SIG-M5 (cell line): ENCODE measurements at places on chromosomes 1 and 21.

DNA sequence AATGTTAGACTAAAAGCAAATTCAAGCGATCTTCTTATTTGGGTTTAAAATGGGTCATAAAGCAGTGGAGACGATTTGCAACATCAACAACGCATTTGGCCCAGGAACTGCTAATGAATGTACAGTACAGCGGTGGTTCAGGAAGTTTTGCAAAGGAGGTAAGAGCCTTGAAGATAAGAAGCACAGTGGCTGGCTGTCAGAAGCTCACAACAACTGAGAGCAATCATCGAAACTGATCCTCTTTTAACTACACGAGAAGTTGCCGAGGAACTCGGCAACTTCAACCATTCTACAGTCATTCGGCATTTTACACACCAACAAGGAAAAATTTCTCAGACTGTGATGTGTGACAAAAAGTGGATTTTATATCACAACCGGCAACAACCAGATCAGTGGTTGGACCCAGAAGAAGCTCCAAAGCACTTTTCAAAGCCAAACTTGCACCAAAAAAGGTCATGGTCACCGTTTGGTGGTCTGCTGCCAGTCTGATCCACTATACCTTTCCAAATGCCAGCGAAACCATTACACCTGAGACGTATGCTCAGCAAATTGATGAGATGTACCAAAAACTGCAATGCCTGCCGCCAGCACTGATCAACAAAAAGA, 47.9 kb downstream of the ASH1L start:
- DNase-seq, result no peak

GRCh38 chr1:230157420-230158390, 90.7 kb downstream of the GALNT2 start:
- no peak for DNase-seq

GRCh38 chr1:16326833-16327404, 25.4 kb downstream of the FBXO42 start:
- DNase-seq, result no peak

GRCh38 chr1:53626616-53627015, 112.3 kb downstream of the GLIS1 start:
- no peak for DNase-seq

DNA sequence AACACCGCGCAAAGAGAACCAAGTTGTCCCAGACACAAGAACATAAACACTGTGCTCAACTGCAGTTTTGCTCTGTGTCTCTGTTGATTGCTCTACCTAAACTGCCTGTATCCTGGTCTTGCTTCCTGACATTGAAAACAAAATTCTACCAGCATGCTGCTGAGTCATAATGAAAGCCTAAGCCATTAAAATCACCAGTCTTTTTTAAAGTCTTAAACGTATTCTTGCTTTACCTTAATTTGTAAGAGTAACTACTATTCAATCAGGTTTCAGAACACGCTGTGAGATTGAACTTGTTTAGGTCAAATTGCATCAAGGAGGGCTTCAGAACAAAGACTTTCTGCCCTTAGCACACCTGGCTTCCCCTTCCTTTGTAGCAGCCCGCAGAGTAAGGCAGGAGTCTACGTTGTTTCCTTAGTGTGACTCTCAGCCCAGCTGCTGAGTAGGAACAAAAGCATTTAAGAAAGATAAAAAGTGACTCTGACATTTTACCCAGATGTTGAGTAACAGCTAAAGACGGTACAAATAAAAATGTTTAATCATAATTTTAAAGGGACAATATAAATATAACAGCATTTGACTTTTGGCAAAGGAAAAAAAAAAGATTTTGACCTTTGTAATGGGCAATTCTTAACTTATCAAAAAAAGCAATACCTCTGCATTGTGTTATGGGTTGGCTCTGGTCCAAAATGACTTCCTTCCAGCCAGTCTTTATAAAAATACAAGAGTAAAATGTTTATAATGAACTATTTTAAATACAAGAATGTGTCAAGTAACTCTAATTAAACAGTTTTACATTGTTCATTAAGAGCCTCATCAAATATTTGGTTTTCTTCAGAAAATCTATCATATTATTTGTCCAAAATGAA, 186.9 kb upstream of the ADGRL4 start:
- DNase-seq, result no peak

DNA sequence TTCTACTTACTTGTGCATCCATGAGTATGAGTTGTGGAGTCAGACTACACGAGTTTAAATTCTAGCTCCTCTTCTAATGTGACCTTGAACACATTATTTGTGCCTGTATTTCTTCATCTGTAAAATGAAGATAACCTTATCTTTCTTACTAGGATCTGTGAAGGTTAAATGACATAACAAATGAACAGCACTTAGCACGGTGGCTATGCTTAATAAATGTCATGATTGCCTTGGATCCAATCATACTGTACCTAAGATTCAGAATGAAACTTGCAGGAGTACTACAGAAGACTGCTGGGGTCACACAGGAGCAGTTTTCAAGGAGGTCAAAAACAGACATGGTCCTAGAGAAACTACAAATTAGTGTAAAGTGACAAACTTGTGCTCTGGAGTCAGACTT, 22.2 kb upstream of the ALG14 start:
- no peak for DNase-seq

GRCh38 chr1:40753142-40753882, 30.3 kb upstream of the KCNQ4 start:
- no peak for DNase-seq

DNA sequence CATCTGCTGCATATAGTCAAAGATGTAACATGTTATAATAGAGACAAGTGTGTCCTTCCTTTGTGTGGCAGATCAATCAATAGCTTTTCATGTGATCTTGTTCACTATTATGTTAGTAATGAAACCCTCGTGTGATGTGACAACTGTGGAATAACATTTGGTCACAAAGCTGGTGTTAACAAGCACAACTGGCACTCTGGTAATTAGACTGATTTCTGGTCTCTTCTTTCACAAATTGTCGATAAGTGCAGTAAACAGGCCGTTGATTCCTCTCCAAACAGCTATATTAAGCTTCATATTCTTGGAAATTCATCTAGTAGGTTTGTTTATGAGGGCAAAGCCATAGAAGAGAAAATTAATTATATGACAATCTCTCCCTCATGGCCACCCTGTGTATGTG, 616.7 kb upstream of the PTBP2 start:
- no peak for DNase-seq

GRCh38 chr1:54488065-54488750, 59.8 kb upstream of the ACOT11 start:
- DNase-seq, result no peak

- no peak for DNase-seq
These were observed 5.5 kb downstream of the AP4B1 start for GRCh38 chr1:113899111-113899510.
